ENCODE measurements at places on chromosomes 6 and 20.

- no peak for DNase-seq
Observed at GRCh38 chr20:33832103-33832804, 21.1 kb downstream of the CHMP4B start.

- DNase-seq: peak; percentile 82
Observed at GRCh38 chr20:19688031-19688806, 69.8 kb upstream of the RIN2 start.

GRCh38 chr20:25690427-25690826 is 6.2 kb downstream of the ZNF337 start:
- DNase-seq: no peak

GRCh38 chr20:19552221-19553180 is 205.6 kb upstream of the RIN2 start:
- DNase-seq: no peak

DNA sequence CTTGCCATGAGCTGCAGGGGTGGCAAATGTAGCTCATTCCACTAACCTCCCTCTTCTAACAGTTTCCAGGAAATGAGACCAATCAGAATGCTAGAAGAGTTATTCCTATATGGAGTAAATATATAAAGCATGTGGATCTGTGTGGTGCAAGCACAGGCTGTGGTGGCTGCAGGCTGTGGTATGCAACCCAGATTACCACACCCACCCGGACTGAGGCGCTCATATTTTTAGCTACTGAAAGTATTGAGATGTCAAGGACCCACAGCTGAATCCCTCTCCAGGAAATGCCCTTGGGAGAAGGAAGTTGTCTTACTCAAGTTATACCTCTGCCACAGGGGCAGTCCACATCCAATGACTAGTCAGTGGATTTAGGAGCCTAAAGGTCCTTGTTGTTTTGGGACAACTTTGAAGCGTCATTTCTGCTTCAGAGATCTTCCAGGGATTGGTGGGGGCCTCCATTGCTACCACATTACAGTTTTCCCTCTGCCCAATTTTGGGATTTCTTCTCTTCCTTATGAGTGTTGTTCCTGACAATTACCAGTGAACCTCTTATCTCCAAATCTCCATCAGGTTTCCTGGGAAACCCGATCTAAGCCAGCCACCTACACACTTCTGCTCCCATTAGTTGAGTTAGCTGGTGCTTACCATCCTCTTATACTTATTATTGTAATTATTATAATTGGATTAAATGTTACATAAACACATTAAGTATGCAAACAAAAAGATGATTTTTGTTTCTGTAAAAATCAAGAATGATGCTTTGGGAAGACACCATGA is 12.1 kb upstream of the REPS1 start:
- DNase-seq: no peak

GRCh38 chr6:6749702-6750491 is 161.4 kb downstream of the LY86 start:
- DNase-seq: peak; percentile 41

GRCh38 chr6:89986650-89987074 is 92.4 kb downstream of the GJA10 start:
- peak; percentile 57 for DNase-seq

DNA sequence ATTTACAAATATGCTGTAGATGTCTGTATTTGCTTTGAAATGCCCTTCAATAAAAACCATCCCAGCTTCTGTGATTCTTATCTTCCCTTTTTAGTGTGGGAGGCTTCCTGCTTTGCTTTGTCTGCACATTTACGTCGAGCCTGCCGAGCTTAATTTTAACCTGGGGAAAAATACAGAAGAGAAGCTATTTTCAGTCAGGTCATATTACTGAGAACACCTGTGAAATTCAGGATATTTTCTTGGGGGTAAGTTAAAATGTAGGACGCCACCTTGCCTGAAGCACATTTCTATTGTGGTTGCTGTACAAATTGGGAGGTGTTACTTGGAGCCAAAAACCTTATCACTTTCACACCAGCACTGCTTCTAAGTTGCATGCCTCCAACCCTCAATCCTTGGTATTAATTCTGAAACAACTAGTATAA is 43.6 kb upstream of the FUCA2 start:
- DNase-seq: no peak

- no peak for DNase-seq
Observed at GRCh38 chr6:110035321-110035720, 57.2 kb downstream of the GPR6 start.

- no peak for DNase-seq
Observed at GRCh38 chr6:163036160-163036645, 308.4 kb downstream of the PACRG start.

GRCh38 chr20:35297155-35297554 is 4.9 kb upstream of the FAM83C start:
- no peak for DNase-seq

DNA sequence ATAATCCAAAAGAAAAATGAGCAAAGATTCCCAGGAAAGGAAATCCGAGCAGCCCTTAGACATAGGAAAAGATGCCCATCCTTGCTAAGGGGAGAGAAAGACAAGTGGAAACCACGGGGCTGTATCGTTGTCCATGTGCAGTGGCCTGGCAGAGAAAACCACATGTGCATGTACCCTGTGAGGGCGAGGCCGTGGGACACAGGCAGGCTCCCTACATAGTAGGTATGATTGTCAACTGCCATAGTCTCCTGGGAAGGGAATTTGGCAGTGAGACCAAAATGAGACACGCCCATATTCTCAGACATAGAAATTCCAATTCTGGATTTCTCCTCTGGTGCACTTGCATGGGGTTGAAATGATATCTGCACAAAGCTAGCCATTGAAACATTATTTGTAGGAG is 169.7 kb upstream of the SALL4 start:
- no peak for DNase-seq

DNA sequence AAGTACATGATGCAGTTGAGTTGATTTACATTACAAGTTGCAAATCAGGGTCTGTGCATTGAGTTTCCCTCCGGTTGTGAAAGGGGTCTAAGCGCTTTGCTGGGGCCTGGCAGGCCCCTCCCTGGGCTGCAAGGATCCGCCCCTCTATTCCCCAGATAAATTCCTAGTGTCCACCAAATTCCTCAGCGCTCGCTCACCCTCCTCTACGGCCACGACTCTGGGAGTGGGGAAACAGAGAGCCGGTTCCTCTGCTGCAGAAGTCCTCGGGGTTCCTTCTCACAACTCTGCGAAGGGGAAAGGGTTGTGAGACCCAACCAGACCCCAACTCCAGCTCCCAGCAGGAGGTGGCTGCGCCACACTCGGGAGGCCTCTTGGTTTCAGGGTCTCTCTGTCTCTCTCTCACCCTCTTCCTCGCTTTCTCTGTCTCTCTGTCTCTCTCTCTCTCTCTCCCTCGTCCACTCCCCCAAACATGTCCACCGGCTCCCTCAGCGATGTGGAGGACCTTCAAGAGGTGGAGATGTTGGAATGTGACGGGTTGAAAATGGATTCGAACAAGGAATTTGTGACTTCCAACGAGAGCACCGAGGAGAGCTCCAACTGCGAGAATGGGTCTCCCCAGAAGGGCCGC is at the start of gene TCF21:
Gene TCF21 (plus strand): TSS at position 185 of the 628 bp plus-strand sequence. CDS start 285 bp downstream, at position 470.
- no peak for DNase-seq

DNA sequence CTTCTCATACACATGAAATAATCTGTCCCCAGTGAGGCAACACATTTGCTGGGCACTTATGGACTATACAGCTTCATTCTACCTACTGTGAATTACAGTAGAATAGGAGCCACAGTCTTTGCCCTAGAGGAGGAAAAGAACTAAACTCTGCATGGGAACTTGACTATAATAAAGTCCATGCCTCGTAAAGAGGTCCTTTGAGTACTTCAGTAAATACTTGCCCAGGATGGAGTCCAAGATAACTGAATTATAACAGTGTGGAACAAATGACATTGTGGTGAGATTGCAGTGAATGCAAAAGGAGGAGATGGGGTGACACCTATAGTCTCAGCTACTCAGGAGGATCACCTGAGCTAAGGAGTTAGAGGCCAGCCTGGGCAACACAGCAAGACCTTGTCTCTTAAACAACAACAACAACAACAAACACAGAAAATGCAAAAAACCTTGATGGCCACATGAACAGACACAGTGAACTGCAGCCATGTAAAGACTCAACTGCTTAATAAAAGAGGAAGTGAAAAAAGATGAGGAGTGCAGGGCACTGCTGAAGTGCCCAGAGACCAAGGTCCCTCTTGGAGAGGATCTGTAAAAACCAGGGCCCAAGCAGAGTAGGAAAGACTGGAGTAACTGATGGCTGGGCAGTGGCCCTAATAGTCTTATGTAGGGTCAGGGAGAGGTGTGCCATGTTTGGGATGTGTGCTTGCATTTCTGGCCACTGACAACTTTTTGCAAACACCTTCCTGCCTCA is 3.7 kb downstream of the MRPS18A start:
- DNase-seq: no peak

GRCh38 chr6:26493258-26493657 is 6.8 kb upstream of the BTN1A1 start:
- no peak for DNase-seq

DNA sequence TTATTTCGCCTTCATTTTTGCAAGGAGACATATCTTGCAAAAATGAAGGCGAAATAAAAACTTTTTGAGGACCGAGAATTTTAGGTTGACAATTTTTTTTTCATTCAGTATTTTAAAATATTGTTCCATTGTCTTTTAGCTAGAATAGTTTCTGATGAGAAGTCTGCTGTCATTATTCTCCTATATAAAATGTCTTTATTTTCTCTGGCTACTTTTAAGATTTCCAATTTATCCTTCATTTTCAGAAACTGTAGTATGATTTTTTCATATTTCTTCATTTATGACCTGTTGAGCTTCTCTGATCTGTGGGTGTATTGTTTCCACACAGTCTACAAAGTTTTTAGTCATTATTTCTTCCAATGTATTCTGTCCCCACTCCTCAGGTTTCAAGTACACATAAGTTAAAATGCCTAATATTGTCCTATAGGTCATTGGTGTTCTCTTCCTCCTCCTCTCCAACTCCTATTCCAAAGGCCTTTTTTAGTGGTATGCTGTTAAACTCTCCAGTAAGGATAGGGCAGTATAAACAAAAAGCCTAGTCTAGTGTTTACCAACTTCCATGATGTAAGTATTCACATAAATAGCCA is 15.7 kb downstream of the AHI1 start:
- DNase-seq: no peak

GRCh38 chr20:24577271-24577909 is 108.0 kb downstream of the SYNDIG1 start:
- DNase-seq: no peak

- DNase-seq: no peak
Observed at GRCh38 chr6:43804550-43805223, 34.7 kb downstream of the VEGFA start.

DNA sequence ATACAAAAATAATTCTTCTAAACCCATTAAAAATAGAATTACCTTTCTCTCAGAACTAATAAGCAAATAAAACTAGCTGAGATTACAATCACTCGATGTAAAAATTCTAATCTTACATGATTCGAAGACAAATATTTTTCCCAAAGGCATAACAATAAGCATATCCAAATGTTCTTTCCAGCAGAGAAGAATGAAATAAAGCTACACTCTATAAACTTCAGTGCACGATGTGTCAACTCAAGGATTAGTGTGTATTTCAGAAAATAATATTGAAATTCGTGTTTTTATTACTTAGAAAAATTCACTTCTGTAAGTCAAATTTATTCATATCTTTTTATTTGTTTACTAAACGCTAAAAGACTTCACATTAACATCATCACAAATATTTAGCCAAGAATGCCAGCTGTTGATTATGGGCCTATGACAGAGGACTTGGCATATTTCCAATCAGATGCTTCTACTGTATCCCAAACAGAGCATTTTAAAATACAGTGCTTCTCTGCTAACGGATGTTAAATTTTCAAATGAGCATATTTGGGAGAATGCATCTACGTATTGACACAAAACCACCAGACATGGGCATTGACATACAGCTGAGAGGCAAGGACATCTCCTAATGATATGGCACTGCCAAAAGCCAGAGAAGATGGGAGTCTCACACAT is 54.7 kb upstream of the PDE7B start:
- no peak for DNase-seq

DNA sequence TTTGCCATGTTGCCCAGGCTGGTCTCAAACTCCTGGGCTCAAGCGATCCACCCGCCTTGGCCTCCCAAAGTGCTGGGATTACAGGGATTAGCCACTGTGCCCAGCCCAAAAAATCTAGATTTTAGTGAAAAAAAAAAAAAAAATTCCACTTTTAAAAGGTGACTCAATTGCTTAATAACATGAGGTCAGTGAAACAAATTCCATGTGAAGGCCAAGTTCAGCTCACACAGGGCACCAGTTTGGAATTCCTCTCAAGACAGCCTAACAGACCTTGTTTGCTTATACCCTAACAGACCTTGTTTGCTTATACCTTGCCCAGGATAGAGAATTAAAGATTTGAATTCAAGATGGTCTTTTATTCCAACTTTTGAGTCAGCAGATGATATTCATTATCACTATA is 5.1 kb downstream of the RRBP1 start:
- DNase-seq: no peak

GRCh38 chr20:5913166-5913565 is 37.2 kb downstream of the TRMT6 start:
- no peak for DNase-seq

DNA sequence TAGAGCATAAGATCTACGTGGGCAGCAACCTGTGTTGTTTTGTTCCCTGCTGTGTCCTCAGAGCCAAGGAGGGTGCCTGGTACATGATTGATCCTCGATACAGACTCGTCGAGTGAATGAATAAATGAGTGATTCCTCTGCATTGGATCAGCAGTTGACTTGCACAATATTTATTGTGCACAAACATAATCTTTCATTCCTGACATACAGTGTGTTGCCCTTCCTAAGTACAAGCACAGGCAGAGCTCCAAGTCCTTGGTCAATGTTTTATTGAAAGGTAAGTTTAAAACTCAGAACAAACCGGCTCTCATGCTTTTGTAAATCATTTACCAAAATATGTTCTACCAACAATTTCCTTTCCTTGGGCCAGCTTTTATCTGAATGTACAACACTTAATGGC is 57.4 kb downstream of the STMND1 start:
- no peak for DNase-seq

DNA sequence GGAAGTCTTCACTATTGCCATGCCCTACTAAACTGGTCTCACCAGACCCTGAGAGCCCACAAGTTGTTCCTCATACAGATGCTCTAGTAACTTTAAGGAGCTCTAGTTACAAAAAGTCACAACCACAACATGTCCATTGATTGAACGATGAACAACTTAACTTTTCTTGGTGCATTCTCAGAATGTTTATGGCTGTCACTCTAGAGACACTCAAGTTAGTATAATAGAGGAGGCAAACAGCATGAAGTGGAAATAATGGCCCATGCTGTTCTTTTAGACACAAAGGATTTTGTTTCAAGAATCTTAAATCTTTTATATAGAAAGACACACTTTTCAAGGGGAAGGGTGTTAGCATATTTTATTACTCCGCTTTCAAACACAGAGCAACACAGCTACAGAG is 934.4 kb downstream of the HACE1 start:
- DNase-seq: no peak

GRCh38 chr20:33079259-33079658 is at the start of gene BPIFB4:
TSS of gene BPIFB4 (plus strand) at chr20:33079643. CDS start at chr20:33081527, 1,884 bp downstream.
- DNase-seq: no peak

DNA sequence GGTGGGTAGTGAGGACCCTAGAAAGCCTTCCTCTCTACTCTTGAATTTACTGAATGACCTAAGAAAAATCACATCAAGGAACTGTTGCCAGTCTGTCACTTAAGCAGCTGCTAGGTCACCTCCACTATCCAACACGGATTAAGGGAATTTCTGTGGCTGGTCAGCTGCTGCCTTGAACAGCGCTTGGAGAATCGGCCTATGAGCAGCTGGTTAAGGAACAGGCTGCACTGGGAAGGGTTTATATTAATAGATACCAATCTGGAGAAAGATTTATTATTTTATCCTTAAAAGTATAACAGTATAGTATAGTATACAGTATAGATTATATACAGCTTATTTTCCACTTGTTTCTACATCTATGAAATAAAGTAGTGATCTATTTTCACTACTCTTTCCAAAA is 6.5 kb downstream of the PTPRK start:
- no peak for DNase-seq

GRCh38 chr20:42484790-42485375 is 704.8 kb downstream of the PTPRT start:
- no peak for DNase-seq

Measured in GM04503 (cell line).